ENCODE measurements at places on chromosomes 13 and 19.

DNA sequence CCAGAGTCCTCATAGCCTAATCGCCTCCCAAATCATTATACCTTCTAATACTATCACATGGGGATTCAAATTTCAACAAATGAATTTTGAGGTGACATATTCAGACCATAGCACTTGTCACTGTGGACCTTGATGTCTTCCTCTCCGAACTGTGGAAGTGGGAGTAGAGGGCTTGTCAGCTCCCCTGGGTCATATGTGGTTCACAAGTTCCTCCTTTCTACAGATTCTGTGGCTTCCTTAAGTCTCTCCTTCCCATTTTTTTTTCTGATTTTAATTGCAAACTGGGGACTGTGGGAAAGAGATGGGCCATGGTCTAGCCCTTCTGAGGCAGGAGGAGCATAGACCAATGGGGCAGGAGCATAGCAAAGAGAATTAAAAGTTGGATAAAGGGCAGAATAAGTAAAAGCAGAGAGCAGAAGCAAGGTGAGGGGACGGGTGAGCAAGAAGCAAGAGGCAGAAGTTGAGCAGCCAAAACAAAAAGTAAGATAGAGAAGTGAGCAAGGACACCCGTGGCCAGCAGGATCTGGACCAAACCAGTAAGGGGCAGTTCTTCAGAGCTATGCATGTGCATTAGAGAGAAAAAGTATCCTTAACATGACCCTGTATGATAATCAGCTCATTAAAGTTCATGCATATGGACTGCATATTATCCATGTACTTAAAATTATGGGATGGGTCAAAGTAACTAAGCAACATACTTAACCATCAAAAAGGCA lies 2.6 kb upstream of the SIGLEC7 start:
- DNase-seq: no peak

DNA sequence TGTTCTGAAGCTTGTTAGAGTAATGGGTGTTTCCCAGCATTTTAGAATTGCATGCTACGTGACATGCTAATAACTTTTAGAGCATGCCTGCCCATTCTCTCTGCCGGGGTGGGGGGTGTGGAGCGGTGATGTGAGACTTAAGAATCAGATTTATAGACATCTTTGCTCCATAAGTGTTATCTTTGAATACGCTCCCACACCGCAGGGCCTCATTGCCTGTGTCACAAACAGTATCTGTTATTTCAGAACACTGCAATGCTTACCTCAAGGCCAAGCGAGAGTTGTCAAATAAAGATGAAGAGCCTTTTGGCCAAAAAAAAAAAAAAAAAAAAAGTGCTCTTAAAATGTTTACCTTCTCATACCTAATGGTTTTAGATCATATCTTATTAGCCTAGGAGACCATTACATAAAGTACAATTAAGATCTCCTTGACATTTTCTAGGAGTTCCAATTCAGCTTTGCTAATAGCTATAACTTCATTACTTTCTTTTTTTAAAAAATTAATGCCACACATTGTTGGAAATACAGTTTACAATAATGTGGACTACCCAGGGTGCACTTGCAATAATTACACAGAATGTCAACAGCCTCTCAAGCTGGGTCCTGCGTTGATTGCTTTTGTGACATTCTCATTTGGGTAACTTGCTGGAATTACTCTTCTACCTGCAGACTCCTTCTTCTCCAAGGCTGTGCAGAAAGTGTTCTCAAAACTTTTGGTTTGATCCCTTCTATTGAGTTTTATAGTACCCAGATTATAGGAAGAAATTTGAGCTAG lies 525.3 kb downstream of the KLF12 start:
- DNase-seq: no peak

GRCh38 chr13:71251292-71251951 lies 615.6 kb downstream of the DACH1 start:
- no peak for DNase-seq

GRCh38 chr13:98141509-98142379 lies 1.1 kb upstream of the FARP1 start:
- no peak for DNase-seq

GRCh38 chr19:40923934-40924391 lies 41.9 kb upstream of the CYP2A7 start:
- DNase-seq: no peak

GRCh38 chr19:45781214-45782161 lies 802 bp downstream of the DMPK start:
- DNase-seq: no peak

DNA sequence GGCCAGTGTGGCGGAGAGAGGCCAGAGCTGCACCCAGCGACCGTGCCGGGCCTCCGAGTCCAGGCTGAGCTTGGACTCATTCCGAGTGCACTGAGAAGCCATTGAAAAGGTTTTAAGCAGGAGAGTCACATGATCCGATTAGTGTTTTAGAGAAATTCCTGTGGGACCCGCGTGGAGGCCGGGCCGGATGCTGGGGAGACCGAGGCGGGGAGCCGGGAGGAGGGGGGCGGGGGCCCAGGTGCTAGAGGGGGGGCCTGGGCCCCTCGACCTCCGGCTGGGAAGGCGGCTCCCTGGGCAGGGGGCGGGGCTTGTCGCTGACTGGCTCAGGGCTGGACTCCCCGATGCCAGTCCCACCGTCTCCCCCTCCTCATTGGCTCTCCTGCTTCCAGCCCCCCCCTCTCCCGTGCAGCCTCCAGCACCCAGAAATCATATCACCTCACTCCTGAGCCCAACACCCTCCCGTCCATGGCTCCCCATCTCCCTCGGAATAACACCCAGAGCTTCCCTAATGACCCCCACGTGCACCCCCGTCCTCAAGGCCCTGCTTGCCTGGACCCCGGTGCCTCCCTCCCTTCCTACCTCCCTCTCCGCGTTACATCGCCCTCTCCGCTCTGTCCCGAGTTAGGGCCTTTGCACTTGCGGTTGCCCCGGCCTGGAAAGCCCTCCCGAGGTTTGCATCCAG lies 5.2 kb upstream of the ZNF579 start:
- no peak for DNase-seq

DNA sequence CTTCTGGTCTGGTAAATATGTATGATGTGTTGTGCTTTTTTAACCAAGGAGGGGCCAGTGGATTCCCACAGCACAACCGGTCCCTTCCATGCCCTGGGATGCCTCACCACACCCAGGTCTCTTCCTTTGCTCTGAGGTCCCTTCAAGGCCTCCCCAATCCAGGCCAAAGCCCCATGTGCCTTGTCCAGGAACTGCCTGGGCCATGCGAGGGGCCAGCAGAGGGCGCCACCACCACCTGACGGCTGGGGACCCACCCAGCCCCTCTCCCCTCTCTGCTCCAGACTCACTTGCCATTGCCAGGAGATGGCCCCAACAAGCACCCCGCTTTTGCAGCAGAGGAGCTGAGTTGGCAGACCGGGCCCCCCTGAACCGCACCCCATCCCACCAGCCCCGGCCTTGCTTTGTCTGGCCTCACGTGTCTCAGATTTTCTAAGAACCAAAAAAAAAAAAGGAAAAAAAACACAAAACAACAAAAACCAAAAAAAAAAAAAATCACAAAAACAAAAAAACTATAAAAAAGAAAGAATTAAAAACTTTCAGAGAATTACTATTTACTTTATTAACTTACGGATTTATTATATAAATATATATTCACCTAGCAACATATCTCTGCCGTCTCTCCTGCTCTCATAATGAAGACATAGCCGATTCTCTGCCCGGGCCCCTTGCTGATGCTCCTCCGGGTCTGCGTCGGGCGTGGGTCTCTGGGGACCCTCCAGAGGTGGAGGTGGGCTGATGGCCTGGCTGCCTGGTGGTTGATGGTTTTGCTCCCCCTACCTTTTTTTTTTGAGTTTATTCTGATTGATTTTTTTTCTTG lies 14.4 kb downstream of the CAPN12 start:
- no peak for DNase-seq

GRCh38 chr13:97140131-97140530 lies 82.0 kb upstream of the MBNL2 start:
- no peak for DNase-seq

GRCh38 chr13:110616103-110617101 lies 1.1 kb downstream of the NAXD start:
- DNase-seq: peak; percentile 34

DNA sequence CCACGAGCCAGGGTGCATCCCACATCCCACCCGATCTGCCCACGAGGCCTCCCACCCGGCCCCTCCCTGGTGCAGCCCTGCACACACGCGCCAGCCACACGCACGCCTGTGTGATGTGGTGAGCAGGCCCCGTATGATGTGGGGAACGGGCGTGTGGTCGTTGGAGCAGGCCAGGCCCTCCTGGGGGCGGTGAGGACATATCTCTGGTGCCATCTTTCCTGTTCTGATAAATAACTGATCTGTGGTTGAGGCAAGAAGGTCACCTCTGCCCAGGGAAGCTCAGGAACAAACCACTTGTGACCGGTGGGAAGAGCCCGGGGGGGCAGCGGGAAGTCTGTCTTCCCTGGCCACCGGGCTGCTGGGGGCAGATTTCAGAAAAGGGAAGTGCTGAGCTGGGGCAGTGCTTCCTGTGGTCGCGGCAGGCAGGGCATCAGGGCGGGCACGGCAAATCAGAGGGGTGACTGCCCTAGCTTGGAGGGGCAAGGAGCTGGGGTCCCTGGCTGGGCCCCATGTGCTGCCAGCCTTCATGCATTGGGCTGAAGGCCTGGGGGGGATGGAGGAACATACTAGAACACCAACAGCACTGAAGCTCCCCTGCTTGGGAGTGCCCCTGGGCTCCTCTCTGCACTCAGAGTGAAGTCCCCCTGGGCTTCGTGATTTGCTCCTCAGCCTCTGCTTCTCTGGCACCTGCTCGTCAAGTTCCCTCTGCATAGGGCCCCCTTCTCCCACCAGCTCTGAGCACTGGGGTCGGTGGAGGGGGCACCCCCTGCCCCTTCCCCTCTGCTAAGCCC lies 35.2 kb upstream of the SLC7A10 start:
- no peak for DNase-seq

DNA sequence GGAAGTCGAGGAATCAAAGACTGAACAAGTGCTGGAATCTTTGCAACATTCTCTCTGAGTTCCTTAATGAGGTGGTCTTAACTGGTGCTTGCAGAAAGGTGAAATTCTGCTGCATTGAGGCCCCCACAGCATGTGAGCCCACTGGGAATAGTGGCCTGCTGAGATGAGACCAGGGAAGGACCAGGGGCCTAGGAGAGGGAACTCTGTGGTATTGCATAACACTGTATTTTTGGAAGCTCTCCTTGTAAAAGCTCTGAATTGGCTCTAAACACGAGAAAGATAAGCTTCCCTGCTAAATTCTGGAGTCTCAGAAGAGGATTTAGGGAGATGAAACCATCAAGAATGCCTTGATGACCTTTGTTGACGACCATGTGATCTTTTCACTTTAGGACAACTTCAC lies 100.4 kb upstream of the TSC22D1 start:
- DNase-seq: no peak

GRCh38 chr19:11252665-11253355 lies 9.5 kb downstream of the DOCK6 start:
- no peak for DNase-seq

DNA sequence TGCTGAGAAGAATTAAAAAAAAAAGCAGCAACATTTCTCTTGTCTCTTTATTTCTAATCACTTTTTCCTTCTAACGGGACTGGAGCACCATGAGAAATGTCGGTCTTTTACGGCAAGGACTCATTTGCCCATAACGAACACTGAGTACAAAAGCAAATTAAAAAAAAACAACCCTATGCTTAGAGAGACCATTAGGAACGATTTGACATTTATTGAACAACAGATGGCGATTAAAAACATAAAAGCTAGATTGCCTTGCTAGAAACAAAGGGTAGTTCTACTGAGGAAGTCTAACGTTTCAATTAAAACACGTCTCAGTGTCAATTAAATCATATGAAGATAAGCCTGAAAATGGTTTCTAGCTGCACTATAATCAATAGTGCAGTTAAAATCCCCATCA lies 51.1 kb downstream of the OLFM4 start:
- no peak for DNase-seq

DNA sequence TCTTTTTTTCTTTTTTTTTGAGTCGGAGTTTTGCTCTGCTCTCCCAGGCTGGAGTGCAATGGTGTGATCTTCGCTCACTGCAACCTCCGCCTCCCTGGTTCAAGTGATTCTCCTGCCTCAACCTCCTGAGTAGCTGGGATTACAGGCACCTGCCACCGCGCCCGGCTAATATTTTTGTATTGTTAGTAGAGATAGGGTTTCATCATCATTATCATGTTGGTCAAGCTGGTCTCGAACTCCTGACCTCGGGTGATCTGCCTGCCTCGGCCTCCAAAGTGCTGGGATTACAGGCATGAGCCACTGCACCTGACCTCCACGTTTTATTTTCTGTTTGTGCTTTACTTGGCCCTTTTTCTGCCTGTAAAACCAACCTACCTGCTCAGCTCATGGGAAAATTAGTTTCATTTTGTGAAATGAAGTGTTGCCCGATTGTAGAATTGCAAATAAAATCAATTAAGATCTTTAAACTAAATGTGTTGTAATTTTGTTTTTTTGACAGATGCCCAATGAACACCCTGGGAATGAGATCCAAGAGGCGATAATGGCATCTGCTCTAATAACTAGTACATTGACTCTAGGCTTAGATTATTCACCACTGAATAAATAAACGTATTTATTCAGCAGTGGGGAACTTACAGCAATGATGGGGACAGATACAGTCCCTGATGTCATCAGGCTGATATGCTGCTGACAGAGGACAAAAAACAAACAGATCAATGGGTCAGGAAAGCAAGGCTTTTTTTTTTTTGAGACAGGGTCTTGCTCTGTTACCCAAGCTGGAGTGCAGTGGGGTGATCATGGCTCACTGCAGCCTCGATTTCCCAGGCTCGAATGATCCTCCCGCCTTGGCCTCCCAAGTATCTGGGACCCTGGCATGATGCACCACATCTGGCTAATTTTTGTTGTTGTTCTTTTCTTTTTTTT lies 2.2 kb upstream of the RAB11B start:
- DNase-seq: no peak

DNA sequence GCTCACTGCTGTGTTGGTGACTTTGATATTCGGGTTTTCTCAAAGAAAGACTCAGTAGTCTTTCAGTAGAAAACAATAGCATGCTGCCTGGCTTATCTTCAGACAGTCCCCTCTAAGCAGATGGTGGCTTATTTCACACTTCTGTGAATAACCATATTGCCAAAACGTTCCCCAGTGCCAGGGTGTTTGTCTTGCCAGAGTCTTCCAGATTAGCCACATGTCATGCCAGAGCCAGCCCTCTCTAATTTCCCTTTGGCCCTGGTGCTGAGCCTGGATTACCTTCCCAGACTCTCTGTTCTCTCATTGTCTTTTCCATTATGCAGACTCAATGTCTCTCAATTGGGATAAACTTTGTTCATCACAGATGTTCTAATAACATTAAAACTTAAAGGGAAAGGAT lies 488.0 kb upstream of the ATXN8OS start:
- no peak for DNase-seq

Measured in AG09319 (cell line).